ENCODE measurements at places on chromosomes 1 and 21.

DNA sequence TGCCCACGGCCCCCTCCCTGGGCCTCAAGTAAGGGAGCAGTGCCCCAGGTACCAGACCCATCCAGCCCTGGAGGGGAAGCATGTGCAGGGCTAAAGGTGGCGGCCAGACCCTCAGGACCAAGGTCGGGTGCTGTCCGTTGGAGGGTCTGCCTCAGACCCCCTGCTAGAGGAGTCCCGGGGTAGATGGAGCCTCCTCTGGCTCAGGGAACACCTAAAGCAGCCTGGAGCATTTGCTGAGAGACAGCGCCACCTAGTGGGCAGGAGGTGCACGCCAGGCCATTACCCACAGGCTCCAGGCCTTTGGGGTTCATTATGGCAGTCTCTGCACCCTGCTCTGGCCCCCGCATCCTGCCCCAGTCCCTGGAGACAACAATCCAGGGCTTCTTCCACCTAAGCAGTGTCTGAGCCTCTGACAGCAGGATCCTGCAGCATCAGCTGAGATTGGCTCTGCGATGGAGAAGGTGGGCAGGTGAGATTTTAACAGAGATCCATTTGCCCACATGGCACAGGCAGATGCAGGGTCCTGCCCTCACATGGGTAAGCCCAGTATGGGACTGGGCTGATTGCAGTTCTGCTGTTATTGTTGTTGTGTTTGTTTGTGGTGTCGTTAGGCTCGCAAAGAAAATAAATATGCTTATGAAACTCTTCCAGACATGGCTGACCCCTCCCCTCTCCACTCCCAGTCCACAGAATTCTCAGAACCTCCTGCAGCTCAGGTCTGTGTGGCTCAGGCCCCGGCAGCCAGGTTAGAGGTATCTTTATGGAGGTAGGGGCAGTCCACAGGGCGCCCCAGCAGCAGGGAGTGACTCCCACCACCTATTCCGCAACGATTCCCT is 42.4 kb downstream of the CTNNBIP1 start:
- DNase-seq, result peak; percentile 77

- DNase-seq, result no peak
Measured at GRCh38 chr1:28087614-28088167, 719 bp downstream of the EYA3 start.

DNA sequence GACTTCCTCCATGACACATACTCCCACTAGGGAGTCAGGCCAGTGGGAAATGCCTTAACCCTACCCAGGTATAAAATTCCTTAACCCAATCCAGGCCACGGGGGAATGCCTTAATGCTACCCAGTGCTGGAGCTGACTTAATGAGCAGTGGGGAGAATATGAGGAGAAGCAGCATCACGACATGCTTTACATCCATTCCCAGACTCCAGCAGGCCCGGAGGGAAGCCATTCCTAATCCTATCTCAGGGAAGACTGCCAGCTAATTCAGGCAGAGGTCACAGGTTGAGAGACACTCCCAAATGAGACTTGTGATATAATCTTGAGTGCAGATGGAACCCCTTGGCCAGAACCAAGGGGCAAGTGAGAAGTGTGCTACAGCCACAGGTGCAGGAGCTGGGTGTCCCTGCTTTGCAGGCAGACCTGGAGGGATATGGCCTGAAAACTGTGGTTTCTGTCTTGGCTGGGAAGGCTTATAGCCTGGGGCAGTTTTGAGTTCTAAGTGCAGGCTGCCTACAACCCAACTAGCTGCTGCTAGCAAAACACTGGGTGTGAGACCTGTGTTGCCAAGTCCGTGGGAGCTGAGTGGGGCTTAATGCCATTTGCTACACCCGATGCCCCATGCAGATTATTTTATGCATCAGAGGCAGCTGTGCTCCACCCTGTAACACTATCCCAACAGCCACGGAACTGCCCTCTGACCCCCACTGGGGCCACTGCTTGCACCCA is 45.1 kb upstream of the GUCA2A start:
- DNase-seq, result no peak

- no peak for DNase-seq
Measured at GRCh38 chr1:246280551-246280950, 226.5 kb downstream of the SMYD3 start.

DNA sequence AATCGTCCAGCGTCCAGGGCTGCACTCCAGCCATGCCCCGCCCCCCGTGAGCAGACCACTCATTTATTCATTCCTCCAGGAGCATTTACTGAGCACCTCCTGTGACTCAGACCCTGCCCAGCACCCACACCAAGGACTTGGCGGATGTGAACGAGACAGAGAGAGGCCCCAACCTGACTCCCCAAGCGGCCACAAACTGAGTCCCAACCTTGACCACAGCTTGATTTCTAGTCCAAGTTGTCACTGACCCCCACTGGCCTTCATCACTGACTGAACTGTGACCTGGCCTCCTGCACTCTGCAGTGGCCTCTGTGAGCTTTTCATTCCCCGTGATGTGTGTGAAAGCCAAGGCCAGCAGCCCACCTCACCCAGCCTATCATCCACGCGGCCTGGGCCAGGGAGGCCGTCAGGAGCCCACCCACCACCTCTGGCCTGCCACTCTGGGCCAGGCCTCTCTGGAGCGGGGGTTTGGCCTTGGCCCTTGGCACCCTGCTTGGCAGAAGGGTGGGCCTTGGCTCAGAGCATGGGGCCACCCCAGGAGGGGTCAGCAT is 19.3 kb upstream of the RUNX3 start:
- no peak for DNase-seq

- DNase-seq, result no peak
Measured at GRCh38 chr1:59290193-59290949, 6.5 kb upstream of the FGGY start.

- no peak for DNase-seq
Measured at GRCh38 chr1:204572923-204573922, 57.0 kb downstream of the MDM4 start.

DNA sequence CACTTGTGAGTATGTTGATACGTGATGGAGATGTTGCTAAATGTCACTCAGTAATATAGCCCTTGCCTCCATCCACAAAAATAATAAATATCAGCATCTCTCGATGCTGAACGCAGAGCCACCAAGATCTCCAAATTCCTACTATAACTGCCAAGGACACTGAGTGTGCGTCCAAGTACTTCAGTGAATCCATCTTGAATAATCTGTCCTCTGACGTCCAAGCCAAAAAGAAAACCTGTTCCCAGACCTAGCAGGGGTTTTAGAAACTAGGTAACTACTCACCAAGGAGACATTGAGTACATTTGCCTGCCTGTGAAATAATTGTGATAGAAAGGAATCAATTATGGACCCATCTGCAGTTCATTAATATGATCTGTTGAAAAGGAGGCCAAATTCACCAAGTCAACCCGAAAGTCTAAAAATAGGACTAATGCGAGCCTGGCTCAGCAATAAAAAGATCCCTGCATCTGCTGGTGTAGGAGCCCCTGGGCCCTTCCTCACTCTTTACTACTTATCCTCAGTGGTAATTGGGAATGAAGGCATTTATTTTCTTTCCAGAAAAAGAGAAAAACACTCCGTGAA is 226.9 kb upstream of the IRF2BP2 start:
- DNase-seq, result no peak

DNA sequence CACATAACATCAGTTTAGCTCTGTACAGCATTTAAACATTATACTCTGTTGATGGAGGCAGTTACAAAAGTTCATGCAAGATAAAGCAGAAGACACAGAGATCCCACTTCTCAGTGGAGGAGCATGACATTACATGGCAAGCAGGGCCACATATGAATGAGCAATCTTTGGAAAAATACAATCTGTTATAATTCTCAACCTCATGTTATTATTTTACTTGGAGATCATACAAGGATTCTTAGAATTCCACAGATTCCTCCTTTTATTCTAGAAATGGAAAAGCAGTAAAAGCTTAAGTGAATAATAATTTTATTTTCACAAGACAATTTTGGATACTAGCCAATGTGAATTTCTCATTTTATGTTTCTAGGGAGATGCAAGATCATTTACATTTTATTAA is 66.6 kb downstream of the IFI44 start:
- no peak for DNase-seq

- no peak for DNase-seq
Measured at GRCh38 chr21:28592205-28592865, 400.3 kb downstream of the LTN1 start.

GRCh38 chr21:29072873-29073221 is 601 bp downstream of the CCT8 start:
- no peak for DNase-seq

GRCh38 chr1:217048104-217048707 is 325.0 kb upstream of the ESRRG start:
- no peak for DNase-seq

DNA sequence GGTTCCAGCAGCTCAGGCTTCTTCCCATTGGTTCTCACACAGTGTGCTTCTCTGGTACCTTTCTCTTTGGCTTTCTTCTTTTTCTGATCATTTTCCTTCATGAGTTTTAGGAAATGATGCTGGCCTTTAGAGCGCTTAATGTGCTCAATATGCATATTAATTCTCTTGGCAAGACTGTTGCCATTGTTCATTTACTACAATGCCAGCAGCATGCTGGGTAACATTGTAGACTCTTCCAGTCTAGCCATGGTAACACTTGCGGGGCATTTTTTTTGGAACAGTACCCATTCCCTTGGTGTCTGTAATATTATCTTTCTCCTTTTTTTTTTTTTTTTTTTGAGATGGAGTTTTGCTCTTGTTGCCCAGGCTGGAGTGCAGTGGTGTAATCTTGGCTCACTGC is 21.7 kb downstream of the UBE4B start:
- no peak for DNase-seq

Data from stimulated activated CD8-positive, alpha-beta memory T cell treated with anti-CD3 and anti-CD28 coated beads, Interleukin-7, amount 100 ng/mL, for 1 hour (primary cell).